Stimulated activated CD4-positive, alpha-beta T cell treated with anti-CD3 and anti-CD28 coated beads, Interleukin-2, amount 100 ng/mL, for 48 hours (primary cell): ENCODE measurements at places on chromosomes 1 and 21.

DNA sequence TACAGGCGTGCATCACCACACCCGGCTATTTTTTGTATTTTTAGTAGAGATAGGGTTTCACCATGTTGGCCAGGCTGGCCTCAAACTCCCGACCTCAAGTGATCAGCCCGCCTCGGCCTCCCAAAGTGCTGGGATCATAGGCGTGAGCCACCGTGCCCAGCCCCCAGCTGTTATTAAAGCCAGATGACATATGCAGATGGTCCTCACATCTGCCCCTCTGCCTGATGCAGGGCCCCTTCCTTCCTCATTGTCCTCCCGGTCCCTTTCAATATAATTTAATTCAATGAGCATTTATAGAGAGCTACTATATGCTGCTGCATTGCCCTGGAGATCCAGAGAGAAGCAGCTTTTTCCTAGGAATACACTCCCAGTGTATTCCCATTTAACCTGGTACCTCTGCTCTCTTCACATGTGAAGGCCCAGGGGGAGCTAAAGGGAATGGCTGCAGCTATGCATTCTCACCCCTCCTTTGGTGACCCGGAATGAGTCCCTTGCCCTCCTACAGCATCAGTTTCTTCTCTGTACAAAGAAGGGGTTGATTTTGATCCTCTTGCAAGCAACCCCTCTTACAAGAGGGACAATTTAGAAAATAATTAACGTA, 55.6 kb downstream of the L1TD1 start:
- no peak for DNase-seq

DNA sequence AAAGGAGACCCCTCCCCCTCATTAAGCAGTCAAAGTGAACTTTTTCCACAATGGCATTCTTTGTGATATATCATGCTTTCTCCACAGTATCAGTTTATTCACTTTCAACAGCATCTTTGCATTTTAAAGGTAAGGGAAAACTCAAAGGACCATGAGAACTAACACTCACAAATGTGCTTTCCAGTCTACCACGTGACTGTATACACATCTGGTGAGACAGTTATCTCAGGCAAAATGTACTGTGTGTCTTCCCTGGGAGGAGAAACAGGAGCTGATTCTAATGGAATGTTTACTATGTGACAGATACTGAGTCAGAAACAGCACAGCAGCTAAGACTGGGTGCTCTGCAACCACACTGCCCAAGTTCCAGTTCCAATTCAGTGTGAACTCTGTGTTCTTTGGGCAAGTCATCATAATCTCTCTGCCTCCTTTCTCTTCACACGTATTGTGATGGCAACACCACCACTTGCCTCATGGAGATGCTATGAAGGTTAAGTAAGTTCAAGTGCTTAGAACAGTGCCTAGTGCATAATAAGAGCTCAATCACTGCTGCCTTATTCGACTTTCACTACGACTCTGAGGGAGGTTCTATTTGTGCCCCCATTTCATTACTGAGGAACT, 79.0 kb downstream of the SLC45A1 start:
- peak; percentile 25 for DNase-seq

GRCh38 chr1:24141311-24141997, 1.5 kb downstream of the IL22RA1 start:
- no peak for DNase-seq

GRCh38 chr1:219798283-219799030, 129.9 kb downstream of the SLC30A10 start:
- no peak for DNase-seq

DNA sequence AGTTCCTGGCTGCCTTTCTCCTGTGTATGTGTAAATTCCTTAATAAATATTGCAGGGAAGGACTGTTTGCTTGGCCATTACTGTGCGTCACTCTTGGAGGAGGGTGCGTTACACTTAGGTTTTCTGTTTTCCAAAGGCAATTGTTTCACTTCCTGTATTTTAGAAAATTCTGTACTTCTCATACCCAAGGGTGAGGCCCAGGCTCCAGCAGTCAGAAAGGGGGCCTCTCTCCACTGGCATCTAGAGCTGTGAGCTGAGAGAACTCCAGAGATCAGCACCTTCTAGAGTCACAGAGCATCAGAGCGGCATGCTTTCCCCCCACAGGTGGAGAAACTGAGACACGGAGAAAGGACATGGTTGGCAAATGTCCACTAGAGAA, 27.0 kb upstream of the ZFP69B start:
- DNase-seq, result no peak

DNA sequence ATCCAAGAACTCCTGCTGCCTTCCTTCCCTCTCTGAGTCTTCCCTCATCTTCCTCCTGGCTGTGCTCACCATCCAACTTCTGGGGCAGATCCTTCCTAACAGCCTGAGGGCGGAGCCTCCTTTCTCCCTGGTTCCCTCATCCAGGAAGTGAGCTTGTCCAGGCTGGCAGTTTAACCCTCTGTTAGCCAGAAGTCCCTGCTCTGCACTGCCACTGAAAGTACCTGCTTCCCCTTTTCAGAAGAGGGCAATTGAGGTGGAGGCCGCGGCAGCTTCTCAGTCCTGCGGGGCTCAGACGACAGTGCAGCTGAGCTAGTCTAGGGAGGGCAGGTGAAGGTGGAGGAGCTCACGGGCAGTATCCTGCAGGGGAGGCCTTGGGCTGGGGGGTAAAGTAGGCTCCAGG, 149.1 kb downstream of the FCRL5 start:
- DNase-seq, result no peak

DNA sequence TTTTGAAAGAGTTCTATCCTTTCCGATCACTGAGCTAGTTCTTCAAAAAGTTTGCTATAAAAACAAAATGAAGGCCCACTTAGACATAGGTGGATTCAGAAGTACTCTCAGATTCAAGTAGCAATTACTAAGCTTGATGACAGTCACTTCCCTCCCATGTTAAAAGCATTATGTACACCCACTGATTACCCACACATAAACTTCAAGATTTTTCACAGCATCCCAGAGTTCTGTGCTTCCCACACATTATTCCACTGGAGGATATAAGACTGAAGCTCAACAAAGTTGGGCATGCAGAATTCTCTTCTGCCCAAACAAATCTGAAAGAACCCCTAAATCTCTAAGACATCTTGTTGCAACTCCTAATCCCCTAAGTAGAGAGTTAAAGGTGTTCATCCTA, 29.5 kb downstream of the VAMP4 start:
- no peak for DNase-seq

DNA sequence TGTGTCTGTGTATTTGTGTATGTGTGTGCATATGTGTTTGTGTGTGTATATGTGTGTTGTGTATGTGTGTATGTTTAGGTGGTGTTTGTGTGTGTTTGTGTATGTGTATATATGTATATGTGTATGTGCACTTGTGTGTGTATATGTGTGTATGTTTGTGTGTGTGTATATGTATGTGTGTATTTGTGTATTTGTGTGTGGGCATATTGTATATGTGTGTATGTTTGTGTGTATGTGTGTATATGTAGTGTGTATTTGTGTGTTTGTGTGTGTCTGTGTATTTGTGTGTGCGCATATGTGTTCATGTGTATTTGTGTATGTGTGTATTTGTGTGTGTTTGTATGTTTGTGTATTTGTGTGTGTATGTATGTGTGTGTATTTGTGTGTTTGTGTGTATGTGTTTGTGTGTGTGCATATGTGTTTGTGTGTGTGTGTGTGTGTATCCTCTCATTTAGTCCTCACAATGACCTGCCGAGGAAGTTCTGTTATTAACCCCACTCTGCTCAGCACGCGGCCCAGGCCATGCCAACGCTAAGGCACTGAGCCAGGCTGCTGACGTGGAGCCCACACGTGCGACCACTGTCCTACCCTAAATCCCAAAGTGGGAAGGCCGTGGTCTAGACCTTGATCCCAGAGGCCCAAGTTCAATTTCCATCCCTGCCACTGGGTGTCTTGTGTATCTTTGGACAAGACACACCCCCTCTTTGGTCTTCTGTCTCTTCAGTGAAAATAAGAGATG, 43.2 kb upstream of the TMEM51 start:
- DNase-seq, result no peak

- DNase-seq, result peak; percentile 77
These were observed at the start of gene CDC14A for GRCh38 chr1:100352267-100353070. Gene CDC14A, plus strand, starts transcription at chr1:100352506. Its CDS starts 449 bp downstream, at chr1:100352955.

- no peak for DNase-seq
These were observed 17.8 kb downstream of the F5 start for GRCh38 chr1:169568497-169568896.

GRCh38 chr1:39105061-39105840, 79.1 kb downstream of the NDUFS5 start:
- peak; percentile 33 for DNase-seq

GRCh38 chr1:46134660-46135331, 2.4 kb upstream of the PIK3R3 start:
- no peak for DNase-seq

- no peak for DNase-seq
These were observed 2.7 kb downstream of the DOCK7 start for GRCh38 chr1:62685431-62685859.

DNA sequence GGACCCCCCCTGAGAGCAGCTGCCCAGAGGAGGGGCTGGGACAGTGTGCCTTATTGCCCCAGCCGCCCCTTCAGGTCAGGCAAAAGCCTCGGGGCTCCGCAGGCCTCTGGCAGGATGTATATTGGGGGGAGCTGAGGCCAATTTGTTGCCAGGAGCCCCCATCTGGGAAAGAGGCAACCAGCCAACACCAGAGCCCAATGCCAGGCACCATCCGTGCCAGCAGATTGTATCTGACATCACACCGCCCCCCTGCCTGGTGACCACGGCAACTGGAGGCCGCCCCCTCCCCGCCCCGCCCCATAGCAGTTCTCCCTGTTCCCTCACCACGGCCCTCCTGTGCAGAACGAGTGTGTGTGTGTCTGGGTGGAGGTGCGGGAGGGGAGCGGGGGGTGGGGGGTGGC, 3.6 kb upstream of the PLEKHG5 start:
- no peak for DNase-seq

GRCh38 chr1:90729504-90730242, 12.6 kb upstream of the BARHL2 start:
- DNase-seq, result no peak

GRCh38 chr1:94572780-94573179, 31.2 kb upstream of the F3 start:
- no peak for DNase-seq

DNA sequence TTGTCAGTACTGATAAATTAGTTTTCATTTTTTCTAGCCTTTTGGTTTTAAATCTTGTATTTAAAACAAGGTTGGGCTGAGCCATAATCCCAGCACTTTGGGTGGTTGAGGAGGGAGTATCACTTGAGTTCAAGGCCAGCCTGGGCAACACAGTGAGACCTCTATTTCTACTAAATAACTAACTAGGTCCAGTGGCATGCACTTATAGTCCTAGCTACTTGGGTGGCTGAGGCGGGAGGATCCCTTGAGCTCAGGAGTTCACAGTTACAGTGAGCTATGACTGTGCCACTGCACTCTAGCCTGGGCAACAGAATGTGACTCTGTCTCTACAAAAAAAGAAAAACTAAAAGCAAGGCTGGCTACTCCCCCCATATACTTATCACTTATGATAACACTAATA, 21.5 kb upstream of the TTC39A start:
- DNase-seq, result no peak

DNA sequence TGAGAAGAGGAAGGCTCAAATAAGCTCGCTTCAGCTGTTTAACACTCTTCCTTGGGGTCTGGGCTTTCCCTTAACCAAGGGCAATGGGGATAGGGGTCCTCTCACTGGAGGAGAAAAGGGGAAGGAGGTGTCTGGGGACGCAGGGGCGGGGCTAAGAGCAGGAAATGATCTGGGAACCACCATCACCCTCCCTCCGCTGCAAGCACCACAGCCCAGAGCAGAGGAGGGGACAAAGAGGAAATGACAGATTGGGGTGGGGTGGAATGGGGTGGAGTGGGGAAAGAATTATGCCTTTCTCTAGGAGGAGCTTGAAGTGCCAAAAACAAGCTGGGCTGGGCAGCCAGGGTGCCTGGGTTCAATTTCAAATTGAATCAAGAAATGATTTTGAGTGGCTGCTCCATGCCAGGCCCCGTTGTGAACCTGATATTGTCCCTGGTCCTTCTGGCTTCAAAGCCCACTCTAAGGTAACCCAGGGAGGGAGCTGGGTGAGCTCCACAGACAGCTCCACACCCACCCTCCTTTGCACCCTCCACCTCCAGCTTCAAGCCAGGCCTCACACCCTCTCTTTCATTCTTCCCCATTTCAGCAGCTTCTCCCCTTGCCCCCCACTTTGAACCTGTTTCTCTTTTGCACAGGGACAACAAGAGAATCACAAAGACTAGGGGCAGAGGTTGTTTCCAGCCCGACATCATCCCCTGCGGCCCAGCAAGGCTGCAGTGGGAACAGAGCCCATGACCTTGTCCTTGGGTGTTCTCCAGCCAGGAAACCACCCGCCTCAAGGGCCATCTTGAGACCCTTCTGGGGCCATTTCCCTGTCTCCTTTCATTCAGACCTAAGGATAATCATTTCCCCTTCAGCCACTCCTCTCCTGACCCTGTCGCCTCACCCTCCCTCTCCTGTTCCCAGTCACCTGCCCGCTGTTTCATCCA, 1.1 kb downstream of the ARHGAP30 start:
- peak; percentile 69 for DNase-seq

DNA sequence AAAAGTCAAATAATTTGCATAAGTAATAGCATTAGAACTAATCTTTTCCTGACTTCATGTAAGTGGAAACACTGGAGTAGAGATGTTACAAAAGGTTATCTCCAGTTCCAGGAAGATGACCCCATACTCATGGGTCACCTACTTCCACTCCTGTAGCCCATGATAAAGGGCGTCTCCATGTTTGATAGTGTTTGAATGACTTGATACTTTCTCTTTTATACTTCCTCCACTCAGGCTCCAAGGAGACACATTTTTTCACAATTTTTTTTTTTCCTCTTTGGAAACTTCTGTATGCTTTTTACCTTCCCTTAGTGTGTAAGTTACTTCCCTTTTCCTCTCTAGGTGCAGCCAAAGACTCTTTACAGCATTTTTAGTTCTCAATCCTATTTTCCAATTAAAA, 382.1 kb upstream of the B3GALT2 start:
- no peak for DNase-seq

GRCh38 chr1:27575840-27576331, 28.1 kb downstream of the AHDC1 start:
- DNase-seq, result no peak

- no peak for DNase-seq
These were observed 52.0 kb downstream of the NBPF6 start for GRCh38 chr1:108502138-108502537.

- DNase-seq, result no peak
These were observed 23.6 kb upstream of the MAB21L3 start for GRCh38 chr1:116087628-116088027.

GRCh38 chr1:201773764-201774163, 55.2 kb upstream of the IPO9 start:
- DNase-seq, result no peak

GRCh38 chr1:183776731-183777130, 28.2 kb upstream of the RGL1 start:
- DNase-seq, result no peak
